ENCODE measurements at places on chromosomes 7 and 10. TPM values are rescaled to one million over a fixed set of nuclear protein-coding genes. Genes with fewer than 3 reads are reported as not detected.

MAT1A gene
- polyA plus RNA-seq, result not detected

CADPS2 gene
- polyA plus RNA-seq, result not detected

EPHA1 gene
- 4.6 TPM for polyA plus RNA-seq

PTN gene
- not detected for polyA plus RNA-seq

DIP2C gene
- polyA plus RNA-seq, result 1.1 TPM

OR2A5 gene
- polyA plus RNA-seq, result not detected

PTPRZ1 gene
- not detected for polyA plus RNA-seq

PILRA gene
- polyA plus RNA-seq, result 0.37 TPM
